Epithelial cell of esophagus (primary cell): ENCODE measurements at places on chromosomes 11 and 22.

DNA sequence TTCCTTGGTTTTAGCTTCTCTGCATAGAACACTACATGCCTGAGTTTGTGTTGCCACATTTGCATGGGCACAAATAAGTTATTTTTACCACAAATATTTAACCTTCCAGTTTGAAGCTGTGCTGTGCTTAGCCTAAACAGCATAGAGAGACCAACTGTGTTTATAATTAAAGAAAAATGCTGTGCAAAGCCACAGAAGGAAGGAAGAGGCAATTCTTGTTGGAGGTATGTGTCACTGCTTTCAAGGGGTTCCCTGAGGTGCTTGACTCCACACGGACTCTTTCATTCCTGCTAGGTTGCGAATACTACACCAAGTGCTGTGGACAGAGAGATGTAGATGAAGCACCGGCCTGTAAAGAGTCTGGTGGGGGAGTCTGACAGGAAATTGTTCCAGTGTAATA is 47.6 kb upstream of the OLFML1 start:
- DNase-seq: no peak

GRCh38 chr22:30276039-30276438 is 9.4 kb upstream of the OSM start:
- no peak for DNase-seq

DNA sequence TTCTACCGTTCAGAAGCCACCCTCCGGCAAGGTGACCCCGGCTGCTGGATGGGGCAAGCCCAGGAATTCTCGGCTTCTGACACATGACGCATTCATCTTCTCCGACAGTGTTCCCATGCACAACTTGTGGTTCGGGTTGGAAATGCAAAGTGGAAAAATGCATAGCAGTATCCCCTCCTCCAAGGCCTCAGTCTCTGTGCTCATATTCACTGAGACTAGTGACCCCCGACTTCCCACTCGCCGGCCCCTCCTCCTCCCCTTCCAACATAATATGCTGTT is 70.0 kb upstream of the NTM start:
- DNase-seq: no peak

DNA sequence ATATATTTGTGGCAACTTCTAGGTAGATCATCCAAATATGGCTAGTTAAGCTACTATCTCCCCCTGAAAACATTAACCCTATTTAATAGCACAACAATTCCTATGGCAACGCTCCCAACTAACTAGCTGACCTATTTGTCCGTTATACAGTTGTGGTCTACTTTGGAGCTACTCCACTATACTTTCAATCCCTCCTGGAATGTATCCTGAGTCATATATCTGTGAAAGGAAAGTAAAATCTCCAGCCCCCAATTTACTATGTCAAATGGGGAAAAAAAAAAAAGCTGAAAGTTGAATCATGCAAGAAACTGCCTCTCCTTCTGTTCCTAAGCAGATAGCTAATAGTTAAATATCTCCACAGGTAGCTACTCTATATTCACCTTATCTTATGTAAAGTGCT is 128.5 kb downstream of the CD44 start:
- no peak for DNase-seq

- no peak for DNase-seq
These were observed 129.9 kb downstream of the GUCY1A2 start for GRCh38 chr11:106888386-106888785.

- no peak for DNase-seq
These were observed 31.9 kb downstream of the CTNND1 start for GRCh38 chr11:57793351-57794115.
